ENCODE measurements at places on chromosomes 2 and 18.

GRCh38 chr2:36137612-36138011 lies 218.0 kb upstream of the CRIM1 start:
- no peak for DNase-seq

DNA sequence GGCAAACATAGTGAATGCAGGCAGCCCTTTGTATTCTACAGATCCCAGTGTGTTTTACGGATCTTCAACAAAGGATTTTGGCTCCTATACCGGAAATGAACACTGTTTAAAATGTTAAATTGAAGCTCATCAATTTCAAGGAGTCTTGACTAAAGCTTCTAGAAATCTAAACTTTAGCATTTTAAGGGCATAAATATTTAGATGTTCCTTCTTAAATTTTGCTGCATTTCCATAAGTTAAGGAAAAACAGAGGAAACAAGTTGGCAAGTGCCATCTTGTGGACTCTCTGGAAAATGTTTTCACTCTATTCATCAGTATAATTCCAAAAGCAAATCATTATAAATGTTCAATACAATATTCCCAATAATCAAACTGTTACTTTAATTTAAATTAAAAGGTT lies 19.6 kb downstream of the CHN1 start:
- no peak for DNase-seq

GRCh38 chr2:109336296-109336695 lies 207.3 kb downstream of the SH3RF3 start:
- no peak for DNase-seq

DNA sequence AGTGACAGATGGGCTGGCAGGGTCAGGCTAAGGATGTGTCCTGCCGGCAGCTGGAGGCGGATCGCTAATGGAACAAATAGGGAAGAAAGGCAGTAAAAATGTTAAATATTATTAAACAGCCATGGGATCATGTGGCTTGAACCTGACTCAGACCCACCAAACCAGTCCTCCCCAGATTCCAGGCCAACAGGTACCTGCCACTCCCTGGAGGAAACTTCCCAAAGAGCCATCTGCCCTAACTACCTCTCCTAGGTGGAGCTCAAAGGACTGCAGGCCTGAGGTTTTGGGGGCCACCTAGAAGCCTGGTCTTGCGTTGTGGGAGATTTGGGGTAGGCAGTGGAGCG lies 34.3 kb downstream of the CIB4 start:
- no peak for DNase-seq

GRCh38 chr2:241636182-241637017 lies 558 bp downstream of the THAP4 start:
- DNase-seq = no peak

DNA sequence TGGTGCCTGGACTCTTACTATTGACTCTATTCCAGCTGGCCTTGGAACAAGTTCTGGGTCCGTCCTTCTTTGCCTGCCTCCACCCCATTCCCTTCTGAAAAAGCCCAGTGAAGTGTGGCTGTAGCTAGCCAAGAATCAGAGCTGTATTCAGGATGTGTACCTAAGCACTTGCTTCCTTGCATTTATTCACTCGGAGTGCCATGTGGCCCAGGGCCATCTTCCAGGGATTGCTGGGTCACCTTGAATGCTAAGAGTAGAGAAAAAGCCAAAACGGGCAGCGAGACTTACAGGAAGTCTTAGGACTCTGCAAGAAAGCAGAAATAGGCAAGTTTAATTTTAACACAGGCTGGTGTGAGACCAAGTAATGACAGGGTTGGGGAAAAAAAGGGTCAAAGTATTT lies 4.1 kb downstream of the ITGA6 start:
- DNase-seq = no peak

DNA sequence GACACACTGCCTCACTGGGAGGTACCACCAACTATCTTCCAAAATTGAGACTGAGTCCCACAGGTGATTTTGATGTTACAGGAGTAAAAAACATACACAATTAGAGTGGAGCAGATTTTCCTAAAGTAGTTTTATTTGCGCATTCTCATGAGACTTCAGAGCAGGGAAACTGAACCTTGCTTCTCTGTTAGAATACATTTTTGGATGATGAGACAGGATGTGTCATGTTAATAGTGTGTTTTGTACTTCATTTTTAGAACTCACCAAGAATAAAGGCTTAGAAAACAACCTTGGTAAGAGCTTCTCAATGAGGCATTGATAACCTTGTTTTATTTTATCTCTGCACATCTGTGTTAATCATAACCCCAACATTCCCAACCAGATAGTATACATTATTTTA lies 310.2 kb upstream of the GALNT5 start:
- no peak for DNase-seq

DNA sequence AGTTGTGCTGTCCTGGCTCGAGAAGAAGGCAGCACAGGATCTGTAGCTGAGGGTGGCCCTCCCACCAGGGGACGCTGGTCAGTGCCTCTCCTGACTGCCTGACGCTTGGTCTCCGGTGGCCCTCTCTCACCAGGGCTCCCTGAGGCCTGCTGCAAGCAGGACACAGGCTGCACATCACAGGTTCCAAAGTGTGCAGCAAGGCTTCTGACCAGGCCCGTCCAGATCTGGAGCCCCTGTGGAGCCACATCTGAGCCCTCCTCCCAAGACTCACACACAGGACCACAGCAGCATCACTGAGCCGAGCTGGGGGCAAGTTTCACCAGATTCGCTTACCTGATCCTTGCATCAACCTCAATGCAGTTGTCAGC lies 12.1 kb downstream of the AMER3 start:
- DNase-seq = no peak

DNA sequence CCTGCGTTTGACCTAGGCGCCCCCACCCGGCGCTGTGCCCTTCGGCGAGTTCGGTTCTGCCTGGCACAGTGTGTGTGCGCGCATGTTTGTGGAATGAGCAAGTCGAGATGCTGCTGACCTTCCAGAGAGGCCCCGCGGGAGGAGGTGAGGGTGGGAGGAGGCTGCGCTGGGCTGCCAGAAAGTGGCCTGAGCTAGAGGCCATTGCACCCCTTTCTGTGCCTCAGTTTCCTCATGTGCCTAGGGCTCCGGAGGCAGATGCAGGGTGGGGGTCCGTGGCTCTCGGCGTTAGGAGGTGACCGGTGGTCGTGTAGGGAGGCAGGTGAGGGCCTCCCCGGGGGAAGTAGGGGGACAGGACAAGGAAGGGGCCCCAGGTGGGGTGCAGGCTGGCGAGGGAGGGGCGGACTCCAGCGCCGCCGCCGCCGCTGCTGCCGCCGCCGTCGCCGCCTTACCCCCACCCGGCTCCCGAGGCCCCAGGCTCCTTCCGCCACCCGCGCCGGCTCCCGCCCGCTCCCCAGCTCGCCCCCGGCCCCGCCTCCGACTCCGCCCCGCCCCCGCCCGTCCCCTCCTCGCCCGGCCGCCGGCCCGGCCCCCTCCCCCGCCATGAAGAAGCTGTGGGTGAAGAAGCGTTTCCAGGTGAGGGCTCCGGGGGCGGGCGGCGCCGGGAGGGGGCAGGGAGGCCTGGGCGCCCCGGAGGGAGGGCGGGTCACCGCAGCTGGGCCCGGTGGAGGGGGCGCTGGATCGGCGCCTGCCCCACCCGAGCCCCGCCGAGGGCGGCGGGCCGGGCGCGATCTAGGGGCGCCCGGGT lies 7.0 kb downstream of the SPEG start:
- DNase-seq = peak; percentile 50

GRCh38 chr2:45942237-45942738 lies 290.8 kb downstream of the PRKCE start:
- DNase-seq = no peak

GRCh38 chr2:44237221-44237620 lies 38.1 kb upstream of the SLC3A1 start:
- no peak for DNase-seq

GRCh38 chr2:100818606-100819369 lies 1.2 kb upstream of the NPAS2 start:
- DNase-seq = no peak

DNA sequence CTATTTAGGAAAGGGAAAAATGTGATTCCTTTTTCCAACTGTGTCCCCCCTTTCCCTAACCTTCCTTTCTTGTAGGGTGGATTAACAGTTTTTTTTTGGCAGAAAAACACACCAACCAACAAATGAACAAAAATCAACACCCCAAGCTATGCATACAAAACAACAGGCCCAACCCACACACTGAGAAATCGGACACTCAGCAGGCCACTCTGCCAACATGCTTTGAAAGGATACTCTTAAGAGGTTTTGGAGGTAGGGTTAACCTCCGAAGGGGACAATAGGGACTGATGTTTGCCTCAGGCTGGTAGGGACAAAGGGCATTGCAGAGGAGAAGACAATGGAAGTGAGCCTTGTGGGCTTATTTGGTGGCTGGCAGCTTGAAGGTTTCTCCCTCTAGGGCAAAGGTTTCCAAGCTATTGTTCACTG lies 33.1 kb upstream of the POLE4 start:
- DNase-seq = no peak

- DNase-seq = no peak
Measured at GRCh38 chr2:96542357-96542977, 5.9 kb downstream of the ARID5A start.

- DNase-seq = no peak
Measured at GRCh38 chr2:159695795-159696448, 16.4 kb upstream of the MARCHF7 start.
